Stimulated activated naive CD8-positive, alpha-beta T cell treated with anti-CD3 and anti-CD28 coated beads, Interleukin-15, amount 100 ng/mL, for 72 hours (primary cell): ENCODE measurements at places on chromosomes 12 and 14.
A peak's percentile ranks its signal among the peaks of the same experiment; 100 is the strongest.

DNA sequence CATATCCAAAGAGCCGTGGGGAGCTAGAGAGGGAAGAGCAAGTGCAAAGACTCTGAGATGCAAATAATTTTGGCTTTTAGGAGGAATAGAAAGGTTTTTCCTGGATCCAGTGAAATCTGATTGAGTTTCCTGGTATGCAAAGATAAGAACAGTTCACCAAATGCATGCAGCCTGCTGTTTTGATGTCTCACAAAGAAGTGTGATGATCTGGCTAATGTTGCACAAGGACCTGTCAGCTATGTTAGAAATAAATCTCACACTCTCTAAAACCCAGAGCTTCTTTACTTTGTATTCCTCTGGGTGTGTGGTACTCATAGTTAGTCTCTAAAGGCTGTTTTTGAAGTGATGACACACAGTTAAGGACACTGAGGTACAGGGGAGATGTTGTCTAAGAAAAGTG, 321.4 kb downstream of the AACS start:
- DNase-seq: no peak

DNA sequence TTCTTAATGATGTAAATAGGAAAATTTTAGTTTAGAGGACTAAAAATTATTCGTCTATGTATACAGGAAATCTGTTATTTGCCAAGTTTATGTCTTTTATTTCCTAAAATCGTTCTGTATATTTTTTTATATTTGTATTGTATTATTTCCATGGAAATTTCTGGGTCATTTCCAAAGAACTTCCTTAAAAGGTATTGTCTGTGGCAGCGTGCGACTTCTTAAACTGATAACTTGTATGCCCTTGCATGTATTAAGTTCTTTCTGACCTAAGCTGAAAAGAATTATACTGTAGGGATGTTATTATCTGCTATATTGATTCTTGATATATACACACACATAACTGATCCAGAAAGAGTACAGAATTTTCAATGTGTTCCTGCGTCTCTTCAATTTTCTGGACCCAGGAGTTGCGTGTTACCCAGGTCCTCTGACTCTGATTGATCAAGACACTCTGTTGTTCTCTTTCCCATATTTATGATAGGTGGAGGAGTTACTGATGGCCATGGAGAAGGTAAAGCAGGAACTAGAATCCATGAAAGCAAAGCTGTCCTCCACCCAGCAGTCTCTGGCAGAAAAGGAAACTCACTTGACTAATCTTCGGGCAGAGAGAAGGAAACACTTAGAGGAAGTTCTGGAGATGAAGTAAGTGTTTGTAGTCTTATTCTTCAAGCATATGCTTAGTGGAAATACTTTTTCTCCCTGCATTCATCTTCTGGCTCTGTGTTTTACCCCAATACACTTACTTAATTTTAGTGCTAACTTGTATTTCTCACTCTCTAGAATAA, 298.5 kb downstream of the ERC1 start:
- DNase-seq: no peak

DNA sequence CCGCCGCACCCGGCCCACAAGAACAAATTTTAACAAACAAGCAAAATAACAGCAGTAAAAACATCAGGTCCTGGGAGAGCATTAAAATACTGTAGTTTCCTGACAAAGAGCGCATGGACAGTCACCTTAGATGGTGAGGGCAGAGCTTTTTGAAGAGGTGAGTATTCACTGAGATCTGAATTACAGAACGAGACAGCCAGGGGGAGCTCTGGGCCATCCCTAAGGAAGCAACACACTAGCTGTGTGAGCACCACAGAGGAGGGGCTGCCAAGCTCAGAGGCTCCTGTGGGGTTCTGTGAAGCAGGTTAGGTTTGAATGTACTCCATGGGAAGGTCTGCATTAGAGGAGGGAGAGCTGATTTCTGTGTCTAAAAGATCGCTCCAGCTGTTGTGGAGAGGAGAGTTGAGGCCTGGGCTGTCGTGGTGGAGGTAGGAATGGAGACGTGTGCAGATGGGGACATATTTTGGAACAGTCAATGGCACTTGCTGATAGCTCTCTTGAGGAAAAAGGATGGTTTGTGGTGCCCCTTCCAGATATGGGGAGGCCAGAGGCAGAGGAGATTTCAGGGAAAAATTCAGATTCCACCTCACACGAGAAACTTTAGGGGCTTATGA, 72.9 kb downstream of the TRAFD1 start:
- peak; percentile 36 for DNase-seq

GRCh38 chr12:120229487-120230325, 28.8 kb upstream of the RPLP0 start:
- DNase-seq: no peak

- DNase-seq: peak; percentile 41
Measured at GRCh38 chr12:6688543-6688998, 604 bp downstream of the ZNF384 start.

DNA sequence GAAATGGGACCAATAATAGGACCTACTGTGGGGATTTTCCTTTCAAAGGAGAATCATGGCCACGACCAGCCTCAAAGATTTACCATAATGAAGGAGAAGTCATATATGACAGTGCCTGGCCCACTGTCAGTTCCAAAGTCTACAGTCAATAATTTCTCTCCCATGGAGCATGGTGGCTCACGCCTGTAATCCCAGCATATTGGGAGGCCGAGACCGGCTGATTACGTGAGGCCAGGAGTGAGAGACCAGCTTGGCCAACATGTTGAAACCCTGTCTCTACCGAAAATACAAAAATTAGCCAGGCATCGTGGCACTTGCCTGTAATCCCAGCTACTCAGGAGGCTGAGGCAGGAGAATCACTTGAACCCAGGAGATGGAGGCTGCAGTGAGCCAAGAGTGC, 13.8 kb downstream of the IRF2BPL start:
- DNase-seq: no peak

GRCh38 chr12:113471619-113472171, at the start of gene LHX5:
TSS of gene LHX5 (minus strand) at chr12:113471871. CDS start at chr12:113471498, 373 bp downstream.
- no peak for DNase-seq

DNA sequence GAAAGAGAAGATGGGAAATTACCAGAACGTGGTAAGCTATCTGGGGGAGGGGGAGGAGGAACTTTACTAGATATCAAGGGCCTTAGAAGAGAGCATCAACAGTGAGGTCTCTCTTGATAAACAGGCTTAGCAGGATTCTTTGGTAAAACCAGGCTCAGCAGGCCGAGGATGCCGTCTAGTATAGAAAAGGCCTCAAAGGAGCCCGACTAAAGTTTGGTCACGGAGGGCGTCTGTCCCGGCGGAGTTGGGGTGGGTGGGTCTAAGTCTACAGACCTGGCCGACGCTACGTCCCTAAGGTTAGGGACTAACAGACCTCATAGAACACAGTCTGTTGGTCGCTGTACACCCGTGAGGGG, 538 bp upstream of the TIGAR start:
- no peak for DNase-seq

- DNase-seq: no peak
Measured at GRCh38 chr14:33992274-33993007, 41.6 kb upstream of the EGLN3 start.

DNA sequence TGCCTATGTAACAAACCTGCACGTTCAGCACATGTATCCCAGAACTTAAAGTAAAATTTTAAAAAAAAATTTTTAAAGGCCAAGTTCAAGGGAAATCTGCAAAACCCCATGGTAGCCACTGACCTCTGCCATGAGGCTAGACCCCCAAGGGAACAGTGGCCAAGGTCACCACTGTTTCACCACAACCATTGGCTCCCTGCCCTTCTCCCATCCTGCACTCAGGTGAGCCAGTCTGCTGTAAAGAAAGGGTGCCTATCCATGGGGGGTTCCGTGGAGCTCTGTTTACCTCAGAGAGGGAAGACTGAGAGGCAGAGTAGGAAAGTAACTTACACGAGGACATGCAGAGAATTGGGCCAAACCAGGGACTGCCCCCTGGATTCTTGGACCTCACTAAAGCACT, 38.6 kb downstream of the VWF start:
- no peak for DNase-seq

DNA sequence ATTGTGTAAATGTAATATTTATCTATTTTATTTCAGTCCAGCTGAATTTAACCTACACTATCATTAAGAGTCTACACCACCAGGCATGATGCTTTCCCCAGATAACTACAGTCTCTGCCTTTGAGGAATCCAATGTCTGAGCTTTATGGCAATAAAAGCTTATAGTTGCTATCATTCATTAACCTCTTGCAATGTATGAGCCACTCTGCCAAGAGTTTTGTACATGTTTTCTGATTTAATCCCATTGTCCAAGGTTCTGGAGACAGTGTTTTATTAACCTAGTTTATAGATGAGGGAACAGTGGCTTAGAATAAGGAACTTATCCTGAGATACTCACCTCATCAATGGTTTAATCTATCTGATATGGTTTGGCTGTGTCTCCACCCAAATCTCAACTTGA, 17.1 kb upstream of the KITLG start:
- no peak for DNase-seq

GRCh38 chr14:69685716-69686115, 74.3 kb downstream of the SUSD6 start:
- no peak for DNase-seq

DNA sequence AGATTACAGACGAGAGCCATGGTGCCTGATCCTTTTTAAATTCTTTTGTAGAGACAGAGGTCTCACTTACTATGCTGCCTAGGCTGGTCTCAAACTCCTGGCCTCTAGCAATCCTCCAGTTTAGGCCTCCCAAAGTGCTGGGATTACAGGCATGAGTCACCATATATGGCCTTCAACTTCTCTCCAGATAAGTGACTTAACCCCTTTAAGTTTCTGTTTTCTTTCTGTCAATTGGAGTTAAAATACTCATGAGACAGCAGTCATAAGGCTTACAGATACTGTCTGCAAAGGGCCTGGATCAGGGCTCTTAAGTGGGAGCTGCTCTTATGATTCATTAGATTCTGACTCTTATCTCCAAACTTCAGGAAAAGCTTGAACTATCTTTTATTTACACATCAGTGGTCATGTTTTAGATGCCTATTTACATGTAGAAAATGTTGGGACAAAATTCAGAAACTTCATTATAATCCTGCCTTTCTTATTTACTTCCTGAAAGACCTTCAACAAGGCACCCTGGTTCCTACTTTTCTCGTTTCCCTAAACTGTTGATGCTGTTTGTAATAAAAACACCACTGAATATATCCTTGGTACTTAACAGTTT, 271.5 kb upstream of the TBX3 start:
- no peak for DNase-seq
